SW480 (cell line): ENCODE measurements at places on chromosomes 12 and 14.

GRCh38 chr14:103569408-103569807 is 6.6 kb downstream of the COA8 start:
- no peak for DNase-seq

- no peak for DNase-seq
These were observed 9.4 kb downstream of the ZFC3H1 start for GRCh38 chr12:71654200-71654599.

DNA sequence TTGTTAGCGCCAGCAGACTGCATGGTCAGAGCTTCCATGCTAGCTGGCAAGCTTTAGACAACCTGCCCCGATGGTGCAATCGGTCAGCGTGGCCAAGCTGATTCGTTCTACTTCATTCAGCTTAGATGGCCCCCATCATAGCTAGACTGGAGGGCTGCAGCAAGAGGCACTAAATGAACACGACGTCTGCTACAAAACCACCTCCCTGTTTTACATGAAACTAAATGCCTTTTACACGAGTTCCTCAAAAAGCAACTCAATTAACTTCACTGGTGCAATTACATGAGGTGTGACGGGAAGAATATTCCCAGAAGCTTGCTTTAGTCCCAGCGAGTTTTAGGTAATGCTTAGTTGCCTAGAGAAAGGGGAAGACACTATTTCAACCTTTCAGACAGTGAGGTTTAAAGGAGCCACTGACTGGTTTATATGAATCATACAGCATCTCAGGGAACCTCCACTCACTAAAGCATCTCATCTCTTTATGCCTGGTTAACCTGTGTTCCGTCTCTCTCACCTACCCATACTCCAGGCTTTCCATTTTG is 8.4 kb downstream of the NIN start:
- DNase-seq: no peak

GRCh38 chr12:15863984-15864383 is 18.2 kb upstream of the STRAP start:
- no peak for DNase-seq

DNA sequence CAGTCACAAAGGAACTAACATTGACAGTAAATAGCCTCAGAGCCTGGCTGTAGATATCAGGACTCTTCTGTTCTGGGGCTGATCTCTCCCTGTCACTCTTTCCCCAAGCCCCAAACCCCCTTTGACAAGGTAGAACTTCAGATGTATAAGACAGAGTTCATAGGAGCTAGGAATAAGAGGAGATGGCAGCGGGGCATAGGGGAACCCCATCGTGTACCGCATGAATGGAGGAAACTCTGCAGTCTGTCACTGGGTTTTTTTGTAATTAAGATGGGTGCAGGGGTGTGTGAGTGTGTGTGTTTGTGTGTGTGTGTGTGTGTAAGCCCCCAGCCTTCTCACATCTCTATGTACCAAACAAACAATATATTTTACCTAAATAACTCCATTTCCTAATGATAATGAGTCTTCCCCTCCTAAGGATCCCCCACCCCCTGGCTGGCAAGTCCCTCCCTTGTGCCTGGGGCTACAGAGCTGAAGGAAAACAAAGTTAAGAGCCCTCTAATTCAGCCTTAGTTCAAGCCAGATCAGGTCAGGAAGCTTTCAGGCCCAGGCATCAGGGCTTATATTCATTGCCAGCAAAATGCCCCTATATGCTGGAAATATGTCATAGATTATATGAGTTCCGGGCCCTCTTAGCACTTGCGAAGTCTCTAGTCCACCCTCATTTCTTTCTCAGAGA is 9.1 kb upstream of the HOXC4 start:
- DNase-seq: no peak

GRCh38 chr12:83954956-83955601 is 957.5 kb downstream of the SLC6A15 start:
- no peak for DNase-seq

DNA sequence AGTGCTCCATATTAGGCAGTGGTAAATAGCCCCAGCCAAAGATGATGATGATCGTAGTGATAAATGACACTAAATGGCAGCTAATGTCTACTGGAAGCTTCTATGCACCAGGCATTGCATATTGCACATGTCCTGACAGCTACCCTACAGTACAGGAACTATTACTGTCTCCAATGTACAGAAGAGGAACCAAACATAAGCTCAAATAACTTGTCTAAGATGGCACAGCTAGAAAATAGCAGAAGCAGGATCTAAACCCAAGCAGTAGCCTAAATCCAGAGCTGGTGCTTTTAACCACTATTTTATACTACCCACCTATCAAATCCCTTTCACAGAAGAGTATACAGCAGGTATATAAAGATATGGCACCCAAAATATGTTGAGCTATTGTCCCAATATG is 28.9 kb downstream of the ESR2 start:
- no peak for DNase-seq

DNA sequence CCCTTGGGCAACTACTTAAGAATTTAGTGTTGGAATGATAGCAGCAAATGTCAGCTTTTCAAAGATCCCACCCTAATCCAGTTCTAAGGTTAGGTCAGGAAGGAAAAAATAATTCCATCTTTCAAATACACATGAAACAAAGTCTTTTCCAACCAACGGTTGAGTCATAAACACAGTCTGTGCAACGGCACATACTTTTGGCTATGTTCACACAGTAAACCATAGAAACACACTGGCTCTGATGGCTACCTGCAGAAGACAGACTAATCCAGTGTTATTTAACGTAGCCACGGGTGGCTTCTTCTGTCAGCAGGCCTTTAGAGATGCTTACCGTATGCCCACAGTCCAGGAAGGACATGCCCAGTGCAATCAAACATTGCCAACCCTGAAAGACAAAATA is 35.7 kb downstream of the HIGD1C start:
- DNase-seq: no peak

DNA sequence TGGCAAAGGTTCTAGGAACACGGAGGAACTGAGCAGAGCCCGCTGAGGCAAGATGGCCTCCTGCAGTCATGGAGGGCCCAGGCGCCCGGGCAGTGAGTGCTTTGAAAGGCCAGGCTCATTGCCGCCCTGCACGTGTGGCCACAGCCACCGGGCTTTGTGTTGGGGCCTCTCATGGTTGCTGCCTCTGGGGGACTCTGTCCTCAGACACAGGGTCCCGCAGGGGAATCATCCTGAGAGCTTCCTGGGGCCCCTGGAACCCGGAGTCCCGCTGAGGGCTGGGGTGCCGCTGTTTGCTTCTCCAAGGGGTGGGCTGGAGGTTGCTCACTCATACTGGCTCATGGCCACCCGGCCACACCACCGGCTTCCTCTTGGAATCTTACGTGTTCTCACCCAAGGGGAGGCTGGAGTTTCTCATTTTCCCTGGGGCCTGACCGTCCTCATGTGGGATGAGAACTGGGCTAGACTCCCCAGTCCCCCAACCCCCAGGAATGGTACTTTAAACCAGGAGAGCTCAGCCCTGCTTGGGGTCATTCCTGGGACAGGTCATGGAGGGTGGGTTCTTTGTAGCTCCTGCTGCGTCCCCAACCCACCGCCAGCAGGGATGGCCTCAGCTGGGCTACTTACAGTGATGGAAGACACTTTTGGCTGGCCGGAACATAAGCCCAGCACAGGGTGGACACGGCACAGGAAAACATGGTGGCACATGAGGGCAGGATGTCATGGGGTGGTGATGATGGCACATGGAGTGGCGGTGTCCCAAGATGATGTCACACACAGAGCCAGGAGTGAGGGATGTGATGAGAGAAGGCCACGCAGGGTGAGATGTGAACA is 21.1 kb upstream of the LRTM2 start:
- DNase-seq: no peak
